Fibroblast of the aortic adventitia (primary cell): ENCODE measurements at places on chromosomes 3 and 15. TPM values are rescaled to one million over a fixed set of nuclear protein-coding genes. Genes with fewer than 3 reads are reported as not detected.

The SLC22A14 gene
- not detected in 2 replicates for total RNA-seq

The TNIK gene
- 21.5 and 24.2 TPM in 2 replicates for total RNA-seq

The SMAD6 gene
- 17.4 and 27.2 TPM in 2 replicates for total RNA-seq

The SCG5 gene
- total RNA-seq, result 11.7 and 16.7 TPM in 2 replicates

The SPG11 gene
- total RNA-seq, result 67.5 and 84.8 TPM in 2 replicates

The MYZAP gene
- total RNA-seq, result not detected in 2 replicates

The KBTBD8 gene
- 1.1 and 9.8 TPM in 2 replicates for total RNA-seq
